ENCODE measurements at places on chromosomes 3 and 15.

GRCh38 chr3:4633078-4634004, 140.2 kb downstream of the ITPR1 start:
- no peak for DNase-seq

GRCh38 chr3:73259291-73259690, 197.8 kb downstream of the EBLN2 start:
- DNase-seq, result no peak

DNA sequence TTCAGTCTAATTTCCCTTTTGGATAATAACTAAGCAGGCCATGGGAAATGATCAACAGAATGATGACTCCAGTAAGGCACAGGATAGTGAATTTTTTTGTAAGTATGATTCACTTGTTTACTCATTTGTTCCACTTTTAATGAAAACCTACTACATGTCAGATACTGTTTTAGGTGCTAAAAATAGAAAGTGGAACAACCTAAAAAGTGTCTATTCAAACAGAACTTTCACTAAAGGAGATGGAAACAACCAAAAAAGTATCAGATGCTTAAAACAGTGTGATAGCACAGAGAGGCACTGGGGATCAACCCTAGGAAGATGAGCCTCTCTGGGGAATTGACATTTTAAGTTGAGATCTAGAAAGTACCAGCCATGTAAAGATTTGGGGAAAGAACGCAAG, 11.1 kb downstream of the RYK start:
- no peak for DNase-seq

- no peak for DNase-seq
Measured at GRCh38 chr3:129542747-129543146, 228 bp upstream of the H1-8 start.

DNA sequence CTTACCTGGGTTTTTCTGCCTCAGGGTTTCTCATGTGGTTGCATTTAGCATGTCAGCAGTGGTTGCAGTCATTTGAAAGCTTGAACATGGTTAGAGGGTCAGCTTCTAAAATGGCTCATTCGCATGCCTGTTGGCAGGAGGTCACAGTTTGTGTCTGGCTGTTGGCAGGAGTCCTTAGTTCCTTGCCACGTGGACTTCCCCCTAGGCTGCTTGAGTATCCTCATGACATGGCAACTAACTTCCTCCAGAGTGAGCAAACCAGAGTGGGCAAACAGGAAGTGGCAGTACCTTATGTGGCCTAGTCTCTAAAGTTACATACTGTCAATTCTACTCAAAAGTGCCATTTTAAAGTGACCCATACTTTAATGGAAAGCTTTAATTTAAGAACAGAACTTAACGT, 3.4 kb upstream of the UNC13C start:
- no peak for DNase-seq

- no peak for DNase-seq
Measured at GRCh38 chr3:82416830-82417229, 655.4 kb upstream of the GBE1 start.

- DNase-seq, result no peak
Measured at GRCh38 chr3:177057768-177058167, 139.5 kb downstream of the TBL1XR1 start.

- DNase-seq, result no peak
Measured at GRCh38 chr3:8538913-8539312, 37.3 kb downstream of the LMCD1 start.

GRCh38 chr15:58064980-58065444, 499 bp downstream of the ALDH1A2 start:
- DNase-seq, result peak; percentile 20

GRCh38 chr3:40379674-40380306, 7.2 kb upstream of the ENTPD3 start:
- no peak for DNase-seq

- no peak for DNase-seq
Measured at GRCh38 chr3:62538691-62539356, 165.5 kb upstream of the FEZF2 start.

GRCh38 chr3:128603811-128604775, 46.5 kb downstream of the RPN1 start:
- DNase-seq, result peak; percentile 32

GRCh38 chr3:44420676-44421075, 56.8 kb downstream of the ZNF445 start:
- no peak for DNase-seq

GRCh38 chr15:96042734-96043224, 287.7 kb upstream of the NR2F2 start:
- DNase-seq, result no peak

DNA sequence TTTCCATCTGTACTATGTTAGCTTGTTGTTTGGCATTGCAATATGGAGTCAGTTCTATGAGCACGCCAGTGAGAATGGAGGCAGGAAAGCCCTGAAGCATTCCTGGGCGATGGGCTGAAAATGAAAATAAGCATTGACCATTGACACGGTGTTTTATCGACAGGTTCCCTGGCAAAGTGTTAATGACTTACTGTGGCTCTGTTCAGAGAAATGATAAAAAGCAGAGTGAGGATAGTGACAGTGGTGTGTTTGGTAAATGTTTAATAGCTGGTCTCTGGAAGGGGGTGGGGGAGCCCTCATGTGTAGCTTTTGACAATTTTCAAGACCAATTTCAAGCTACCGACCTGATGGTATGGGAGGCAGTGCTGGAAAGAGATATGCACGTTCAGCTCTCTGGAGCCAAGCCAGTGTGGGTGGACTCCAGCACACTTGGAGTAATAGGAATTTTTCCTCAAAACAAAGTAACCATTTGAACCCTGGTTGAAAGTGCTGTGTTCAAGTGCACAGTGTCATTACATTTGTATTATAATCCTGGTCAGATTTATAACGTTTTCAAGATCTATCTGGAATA, 341.7 kb upstream of the ROBO2 start:
- no peak for DNase-seq

DNA sequence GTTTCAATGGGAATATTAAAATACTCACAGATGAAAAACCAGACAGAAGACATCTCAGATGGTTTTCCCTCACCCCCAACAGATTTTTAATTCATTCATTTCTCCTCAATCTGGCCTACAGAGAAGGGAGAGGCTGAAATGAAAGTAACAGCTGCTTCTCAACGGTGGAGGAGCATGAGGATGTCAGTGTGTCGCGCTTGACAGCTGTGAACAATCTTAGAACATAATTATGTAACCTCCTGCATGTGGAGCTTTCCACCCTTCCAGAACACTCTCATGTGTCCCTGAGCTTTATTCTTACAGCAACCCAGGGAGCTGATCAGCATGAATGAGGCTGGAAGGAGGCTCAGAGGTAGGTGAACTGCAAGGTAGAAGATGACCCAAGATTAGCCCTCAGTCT, 52.7 kb downstream of the MB21D2 start:
- no peak for DNase-seq

DNA sequence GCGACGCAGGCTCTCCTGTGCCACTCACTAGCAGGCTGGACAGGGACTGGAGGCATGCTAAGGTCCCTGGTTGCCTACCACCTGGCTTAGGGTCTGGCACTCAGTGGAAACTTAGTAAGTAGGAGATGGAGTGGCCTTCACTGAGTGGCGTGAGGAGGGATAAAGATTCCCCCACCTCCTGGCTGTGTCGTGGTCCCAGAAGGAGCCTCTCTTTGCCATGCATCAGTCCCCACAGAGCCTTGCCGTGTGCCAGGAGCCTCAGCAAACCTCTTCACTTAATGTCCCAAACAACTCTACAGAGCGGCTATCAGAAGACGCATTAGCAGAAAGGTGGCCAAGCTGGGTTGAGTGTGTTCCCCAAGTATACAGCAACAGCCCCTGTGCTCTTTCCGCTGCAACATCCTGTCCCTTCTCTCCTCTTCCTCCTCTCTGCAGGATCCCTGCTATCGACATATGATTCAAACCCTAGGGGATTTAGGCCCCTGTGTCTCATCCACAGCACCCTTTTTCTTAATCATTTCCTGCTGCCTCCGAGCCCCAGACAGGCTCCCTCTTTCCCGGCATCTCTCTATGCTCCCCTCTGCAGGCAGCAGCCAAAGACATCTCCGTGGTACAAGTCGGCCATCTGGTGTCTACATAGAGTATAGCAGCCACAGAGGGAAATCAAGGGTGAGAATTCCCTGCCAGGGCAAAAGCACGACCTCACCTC, 66.7 kb downstream of the SLC6A1 start:
- peak; percentile 39 for DNase-seq

- DNase-seq, result no peak
Measured at GRCh38 chr3:120428924-120429323, 21.9 kb downstream of the FSTL1 start.

GRCh38 chr15:88908123-88908522, 5.1 kb downstream of the MFGE8 start:
- no peak for DNase-seq

GRCh38 chr3:129854460-129854859, 39.1 kb downstream of the TMCC1 start:
- no peak for DNase-seq

GRCh38 chr15:89963301-89964231, 37.6 kb upstream of the ZNF710 start:
- DNase-seq, result no peak

DNA sequence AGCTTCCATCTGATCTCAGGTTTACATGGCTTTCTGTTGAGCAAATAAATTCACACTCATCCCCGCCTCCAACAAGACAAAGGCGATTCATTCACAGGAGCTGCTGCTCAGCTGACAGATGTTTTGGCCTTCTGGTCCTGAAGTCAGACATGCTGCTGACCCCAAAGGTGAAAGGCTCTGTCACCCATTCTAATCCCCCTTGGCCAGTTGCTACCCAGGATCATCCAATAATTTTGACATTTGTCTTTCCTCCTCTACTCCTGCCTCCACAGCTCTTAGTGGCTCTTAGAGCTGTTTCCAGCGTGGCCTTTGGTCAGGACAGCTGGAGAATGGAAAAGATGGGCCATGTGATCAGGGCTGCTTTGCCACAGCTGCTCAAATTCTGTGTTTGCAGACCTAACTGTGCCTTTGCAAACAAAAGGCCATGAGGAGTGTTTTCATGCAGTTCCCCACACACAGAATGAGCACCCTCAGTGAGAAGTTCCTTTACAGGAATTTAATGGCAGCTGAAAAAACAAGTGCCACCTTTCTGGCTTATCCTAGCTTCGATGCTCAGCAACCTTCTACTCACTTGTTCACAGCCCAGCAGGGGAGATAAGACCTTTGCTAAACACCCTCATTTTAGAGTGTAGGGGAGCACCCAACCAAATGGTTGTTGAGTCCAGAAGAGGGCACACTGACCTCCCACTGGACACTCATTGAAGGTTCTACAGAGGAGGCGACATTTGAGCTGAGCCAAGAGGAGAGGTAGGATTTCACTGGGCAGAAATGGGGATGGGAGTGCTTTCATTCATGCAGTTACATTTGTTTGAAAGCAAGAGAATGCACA, 39.0 kb downstream of the CYP19A1 start:
- DNase-seq, result no peak

GRCh38 chr3:72559385-72559784, 288.9 kb downstream of the SHQ1 start:
- no peak for DNase-seq

GRCh38 chr3:197495499-197495898, 60.3 kb downstream of the BDH1 start:
- no peak for DNase-seq

DNA sequence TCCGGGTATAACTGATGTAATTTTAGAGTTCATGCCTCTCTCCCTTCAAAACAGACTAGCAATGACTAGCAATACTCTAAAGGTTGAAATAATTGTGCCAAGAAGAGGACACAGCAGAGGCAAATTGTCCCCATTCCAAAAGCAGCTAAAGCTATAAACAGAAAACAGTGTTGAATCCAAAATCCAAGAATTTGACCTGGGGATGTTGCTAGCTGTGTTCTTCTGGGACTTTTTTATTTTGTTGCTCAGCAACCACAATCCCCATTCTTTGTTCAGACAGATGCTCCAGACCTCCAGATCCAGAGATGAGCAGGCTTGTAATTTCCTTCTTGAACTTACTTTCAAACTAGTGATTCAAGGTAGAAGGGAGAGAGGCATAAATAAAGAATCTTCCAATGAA, 191.5 kb downstream of the FOXB1 start:
- DNase-seq, result no peak

- DNase-seq, result peak; percentile 58
Measured at GRCh38 chr3:58049143-58049785, 41.0 kb downstream of the FLNB start.

GRCh38 chr3:54510506-54510905, 388.2 kb downstream of the CACNA2D3 start:
- no peak for DNase-seq

- no peak for DNase-seq
Measured at GRCh38 chr3:52650439-52650838, 35.3 kb downstream of the PBRM1 start.

- DNase-seq, result no peak
Measured at GRCh38 chr3:100988080-100988479, 5.1 kb downstream of the ABI3BP start.

DNA sequence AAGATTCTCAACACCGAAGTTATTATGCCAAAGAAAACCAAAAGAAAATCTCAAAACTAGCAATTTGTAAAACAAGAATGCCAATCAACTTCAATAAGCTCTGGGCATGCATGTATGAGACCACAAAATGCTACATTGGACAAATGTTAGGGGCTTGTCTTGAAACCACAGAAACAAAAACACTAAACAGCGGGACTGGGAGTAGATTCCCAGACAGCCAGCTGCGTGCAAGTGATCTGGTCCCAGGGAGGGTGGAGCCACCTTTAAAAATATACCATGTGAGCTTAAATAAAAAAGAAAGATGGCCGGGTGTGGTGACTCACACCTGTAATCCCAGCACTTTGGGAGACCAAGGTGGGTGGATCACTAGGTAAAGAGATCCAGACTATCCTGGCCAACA, 163.6 kb upstream of the PRICKLE2 start:
- no peak for DNase-seq

DNA sequence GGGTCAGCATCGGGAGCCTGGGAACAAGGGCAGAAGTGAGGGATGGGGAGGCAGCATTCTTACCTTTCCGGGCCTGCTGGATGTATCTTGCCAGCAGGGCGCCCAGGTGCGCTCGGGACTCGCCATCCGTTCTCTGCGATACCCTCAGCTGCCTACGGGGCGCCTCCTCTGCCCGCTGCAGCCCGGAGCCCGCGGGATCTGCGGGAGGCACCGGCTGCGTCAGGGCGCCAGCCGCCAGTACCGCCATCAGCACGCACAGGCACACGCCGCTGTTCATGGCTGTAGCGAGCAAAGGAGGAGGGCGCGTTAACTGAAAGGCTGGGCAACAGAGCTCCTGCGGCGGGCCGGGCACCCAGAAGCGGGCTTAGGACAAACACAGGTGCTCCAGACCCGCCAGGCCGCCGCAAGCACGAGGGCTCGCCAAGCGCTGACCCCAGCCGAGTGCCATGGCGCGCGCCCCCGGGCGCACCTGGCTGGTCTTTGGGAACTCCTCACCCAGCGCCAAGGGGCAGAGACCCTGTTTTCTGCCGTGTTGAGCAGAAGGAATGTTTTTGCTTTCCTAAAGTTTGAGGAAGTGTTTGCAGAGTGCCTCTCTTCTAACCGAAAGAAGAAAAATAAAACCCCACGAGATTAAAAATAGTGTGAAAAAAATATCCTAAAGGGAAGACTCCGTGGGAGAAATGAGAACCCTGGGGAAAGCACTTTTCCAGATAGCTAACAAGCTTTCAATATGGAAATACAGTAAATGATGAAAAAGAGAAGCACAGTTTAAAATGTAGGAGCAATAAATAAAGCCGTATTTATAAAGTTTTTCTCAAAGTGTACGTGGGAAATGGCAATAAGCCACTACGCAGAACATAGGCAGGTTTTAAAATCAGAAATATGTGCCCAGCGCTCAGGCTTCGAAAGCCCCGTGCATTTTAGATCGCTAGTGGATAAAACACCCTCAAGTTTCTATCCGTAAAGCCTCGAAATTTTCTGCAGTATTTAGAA, 2.3 kb downstream of the CCK start:
- DNase-seq, result no peak

Measured in colonic mucosa (tissue), 4 donors.